ENCODE measurements at places on chromosomes 7 and 10.

- no peak for DNase-seq
These were observed 239.6 kb downstream of the TWIST1 start for GRCh38 chr7:18877874-18878273.

DNA sequence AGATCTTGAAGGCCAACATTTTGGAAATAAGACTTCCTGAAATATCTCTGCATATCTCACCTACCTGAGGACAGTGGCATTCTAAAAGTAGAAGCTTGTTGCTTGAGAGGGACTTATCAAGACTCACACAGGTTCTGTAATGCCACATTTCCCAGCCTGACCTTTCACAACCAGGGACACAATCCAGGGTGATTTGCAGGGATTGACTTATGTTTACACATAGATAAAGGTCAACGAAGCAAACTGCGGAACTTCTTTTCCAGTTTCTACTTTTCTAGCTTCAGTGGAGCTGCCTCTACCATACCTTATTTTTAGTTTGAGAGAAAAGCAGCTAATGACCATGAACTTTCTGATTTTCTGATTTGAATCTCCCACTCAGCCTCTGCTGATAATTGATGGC lies 148.7 kb downstream of the SLC16A9 start:
- no peak for DNase-seq

GRCh38 chr7:105742787-105743186 lies 133.6 kb downstream of the ATXN7L1 start:
- no peak for DNase-seq

DNA sequence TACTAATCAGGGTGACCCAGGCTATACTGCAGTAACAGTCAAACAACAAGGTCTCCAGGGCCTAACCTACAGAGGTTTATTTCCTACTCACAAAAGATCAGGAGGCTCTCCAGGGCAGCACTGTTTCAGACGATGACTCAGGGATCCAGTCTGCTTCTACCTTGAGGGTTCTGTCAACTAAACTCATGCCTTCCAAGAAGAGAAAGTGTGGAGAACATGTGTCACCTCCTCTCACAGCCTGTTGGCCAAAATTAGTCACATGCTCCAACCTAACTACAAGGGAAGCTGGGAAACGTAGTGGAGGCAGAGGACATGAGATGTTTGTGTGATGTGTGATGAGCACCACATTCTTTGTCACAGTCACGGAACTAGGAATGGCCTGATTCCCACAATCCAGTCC lies 14.7 kb upstream of the INA start:
- no peak for DNase-seq

- DNase-seq: no peak
These were observed at the start of gene CCL24 for GRCh38 chr7:75813781-75814236. CCL24 (minus strand) TSS chr7:75813806; CDS start chr7:75813715, 91 bp downstream.

GRCh38 chr7:140526787-140527664 lies 47.7 kb upstream of the MKRN1 start:
- DNase-seq: no peak

- DNase-seq: no peak
These were observed 5.9 kb downstream of the AKR1B1 start for GRCh38 chr7:134452991-134453473.

DNA sequence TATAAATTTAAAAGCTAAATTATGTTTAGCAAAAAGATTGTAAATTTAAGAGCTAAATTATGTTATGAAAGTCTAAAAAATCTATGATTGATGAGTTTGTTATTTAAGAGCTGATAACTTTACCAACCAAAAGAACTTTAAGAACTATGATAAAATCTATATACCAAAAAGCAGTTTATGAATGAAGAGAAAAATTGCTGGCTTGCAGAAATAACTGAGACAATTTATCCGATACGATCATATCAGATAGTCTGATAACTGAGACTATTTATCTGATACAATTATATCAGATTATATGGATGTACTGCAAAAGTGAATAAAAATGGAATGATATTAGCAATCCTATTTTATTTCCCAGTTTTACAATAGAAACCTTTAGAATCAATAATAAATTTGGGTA lies 50.2 kb downstream of the IQUB start:
- no peak for DNase-seq

DNA sequence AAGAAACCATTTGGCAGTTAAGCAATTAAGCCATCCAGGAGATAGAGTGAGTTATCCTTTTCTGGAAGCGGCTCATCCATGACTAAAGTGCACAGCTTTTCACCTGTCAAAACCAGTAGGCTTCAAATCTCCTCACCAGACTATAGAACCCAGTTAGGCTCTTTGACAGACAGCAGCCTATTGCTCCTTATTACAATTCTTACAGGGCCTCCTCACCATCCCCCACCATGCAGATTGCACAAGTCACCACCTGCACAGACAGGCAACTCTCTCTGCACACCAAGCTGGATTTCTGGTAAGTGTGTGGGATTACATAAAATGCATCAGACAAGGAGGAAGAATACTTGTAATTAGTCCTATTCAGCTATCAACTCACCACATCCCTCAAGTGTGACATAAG lies 301.6 kb downstream of the SNX13 start:
- DNase-seq: no peak

- no peak for DNase-seq
These were observed 324.7 kb downstream of the INHBA start for GRCh38 chr7:41378156-41378555.

GRCh38 chr7:29328045-29328444 lies 133.5 kb downstream of the CHN2 start:
- DNase-seq: no peak

DNA sequence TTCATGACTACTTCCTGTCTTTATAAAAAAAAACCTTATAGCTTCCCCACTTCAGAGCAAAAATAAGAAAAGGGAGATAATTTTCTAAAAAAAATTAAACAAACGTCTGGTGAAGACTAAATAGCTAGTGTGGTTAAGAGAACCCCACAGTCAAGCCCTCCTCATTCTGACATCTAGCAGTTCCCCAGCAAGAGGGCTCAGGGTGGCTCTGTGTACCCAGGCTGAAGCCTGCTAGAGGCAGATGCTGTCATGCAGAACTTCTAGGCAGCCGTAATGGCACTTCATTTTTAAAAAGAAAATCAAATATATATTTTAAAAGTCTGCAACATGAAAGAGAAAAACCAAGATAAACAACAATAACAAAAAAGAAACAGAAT lies 223.1 kb upstream of the KLF14 start:
- DNase-seq: no peak

DNA sequence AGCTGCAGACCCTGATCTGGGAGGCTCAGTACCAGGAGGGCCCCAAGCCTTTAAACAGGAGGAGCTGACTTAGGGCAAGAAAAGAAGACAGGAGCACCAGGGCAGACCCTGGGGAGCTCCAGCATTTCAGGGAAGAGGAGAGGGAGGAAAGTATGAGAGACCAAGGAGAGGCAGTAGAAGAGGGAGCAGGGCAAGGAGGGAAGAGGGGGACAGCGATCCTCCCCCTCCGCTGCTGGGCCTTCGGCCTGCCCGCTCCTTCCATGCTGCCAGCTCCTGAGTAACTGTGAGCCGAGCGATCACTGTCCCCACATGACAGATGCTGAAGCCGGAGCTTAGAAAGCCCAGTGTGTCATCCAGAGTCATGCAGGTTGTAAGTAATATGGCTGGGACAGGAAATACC lies 65.9 kb downstream of the ALOX5 start:
- DNase-seq: no peak

- no peak for DNase-seq
These were observed 57.2 kb downstream of the CREB5 start for GRCh38 chr7:28469562-28469961.

DNA sequence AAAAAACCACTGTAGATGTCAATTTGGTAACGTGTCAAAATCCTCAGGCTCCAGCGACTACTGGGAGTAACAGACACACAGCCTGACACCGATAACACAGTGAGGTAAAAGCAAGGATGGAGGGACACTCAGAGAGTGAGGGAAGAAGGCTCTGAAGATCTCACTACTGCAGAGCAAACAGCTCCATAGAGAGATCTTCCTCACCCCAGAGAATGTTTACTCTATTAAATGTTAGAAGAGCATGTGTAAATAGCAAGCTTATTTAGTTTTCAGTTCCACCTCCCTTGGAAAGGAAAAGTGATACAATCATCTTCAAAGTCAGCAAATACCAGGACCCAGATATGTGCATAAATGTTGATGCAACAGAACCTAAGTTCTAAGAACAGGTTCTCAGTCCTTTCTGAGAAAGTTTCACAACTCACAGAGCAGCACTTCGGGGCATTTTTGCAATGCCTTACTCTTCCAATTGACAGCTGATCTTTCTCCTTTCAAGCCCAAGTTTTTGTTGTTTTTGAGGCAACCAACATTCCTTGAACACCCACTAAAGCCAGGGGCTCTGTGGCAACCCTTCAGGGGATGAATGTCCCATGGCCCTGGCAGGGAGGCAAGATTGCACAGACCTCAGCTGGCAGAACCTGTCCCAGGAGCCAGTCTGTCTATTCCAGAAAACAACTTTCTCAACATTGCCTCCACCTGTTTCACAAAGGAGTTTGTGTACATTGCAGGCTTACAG lies 177.4 kb downstream of the SFMBT2 start:
- DNase-seq: no peak

GRCh38 chr10:128174581-128175559 lies 48.6 kb upstream of the MKI67 start:
- no peak for DNase-seq
